ENCODE measurements at places on chromosomes 2 and 18. TPM values are rescaled to one million over a fixed set of nuclear protein-coding genes. Genes with fewer than 3 reads are reported as not detected.

DNA sequence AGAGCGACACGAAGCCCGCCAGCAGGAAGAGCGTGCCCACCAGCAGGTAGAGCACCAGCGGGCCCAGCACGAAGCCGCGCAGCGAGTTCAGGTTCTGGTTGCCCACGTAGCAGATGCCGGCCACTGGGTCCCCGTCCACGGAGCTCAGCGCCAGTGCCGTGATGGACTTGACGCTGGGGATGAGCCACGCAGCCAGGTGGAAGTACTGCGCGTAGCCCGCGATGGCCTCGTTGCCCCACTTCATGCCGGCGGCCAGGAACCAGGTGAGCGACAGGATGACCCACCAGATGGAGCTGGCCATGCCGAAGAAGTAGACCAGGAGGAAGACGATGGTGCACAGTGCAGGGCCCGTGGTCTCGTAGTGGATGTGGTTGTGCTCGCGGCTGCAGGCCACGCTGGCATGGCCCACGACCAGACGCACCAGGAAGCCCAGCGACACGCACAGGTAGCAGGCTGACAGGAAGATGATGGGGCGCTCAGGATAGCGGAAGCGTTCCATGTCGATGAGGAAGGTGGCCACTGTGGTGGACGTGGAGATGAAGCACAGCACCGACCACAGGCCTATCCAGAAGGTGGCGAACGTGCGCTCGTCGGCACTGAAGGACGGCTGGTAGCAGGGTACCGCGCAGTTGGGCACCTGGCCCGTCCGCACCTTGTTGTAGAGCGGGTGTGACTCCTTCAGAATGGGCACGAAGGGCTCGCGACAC lies 2.1 kb downstream of the FZD5 start:
- DNase-seq = no peak

LIMS4 gene
- 0.64 TPM for total RNA-seq

DNA sequence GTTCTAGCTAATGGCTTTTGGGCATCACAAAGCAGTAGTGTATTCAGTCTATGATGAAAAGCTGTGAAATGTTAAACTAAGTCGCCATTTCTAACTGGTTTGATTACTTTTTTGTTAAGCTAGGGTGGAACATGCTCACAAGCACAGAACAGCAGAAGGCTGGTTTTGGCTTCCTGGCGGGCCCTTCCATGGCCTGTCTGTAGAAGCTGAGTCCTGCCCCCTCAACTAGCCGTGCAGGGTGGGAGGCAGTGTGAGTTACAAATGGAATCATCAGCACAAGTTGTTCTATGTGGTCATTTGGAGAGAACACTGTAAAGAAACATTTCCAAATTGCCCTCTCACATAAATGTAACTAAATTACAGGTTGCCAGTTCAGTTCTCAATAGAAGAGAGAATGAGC lies 290.8 kb downstream of the ALPK2 start:
- no peak for DNase-seq

DNA sequence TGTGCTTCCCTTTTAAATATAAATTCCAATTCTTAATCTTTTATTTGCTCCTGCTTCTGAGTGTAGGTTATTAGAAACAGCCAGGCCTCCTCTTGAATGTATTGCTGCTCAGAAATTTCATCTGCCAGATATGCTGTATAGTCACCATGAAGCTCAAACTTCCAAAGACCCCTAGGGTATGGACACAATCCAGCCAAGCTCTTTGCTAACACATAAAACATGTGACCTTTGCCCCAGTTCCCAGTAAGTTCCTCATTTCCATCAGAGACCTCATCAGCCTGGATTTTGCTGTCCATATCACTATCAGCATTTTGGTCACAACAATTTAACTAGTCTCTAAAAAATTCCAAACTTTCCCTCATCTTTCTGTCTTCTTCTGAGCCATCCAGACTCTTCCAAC lies 75.2 kb downstream of the MAP2 start:
- no peak for DNase-seq

DNA sequence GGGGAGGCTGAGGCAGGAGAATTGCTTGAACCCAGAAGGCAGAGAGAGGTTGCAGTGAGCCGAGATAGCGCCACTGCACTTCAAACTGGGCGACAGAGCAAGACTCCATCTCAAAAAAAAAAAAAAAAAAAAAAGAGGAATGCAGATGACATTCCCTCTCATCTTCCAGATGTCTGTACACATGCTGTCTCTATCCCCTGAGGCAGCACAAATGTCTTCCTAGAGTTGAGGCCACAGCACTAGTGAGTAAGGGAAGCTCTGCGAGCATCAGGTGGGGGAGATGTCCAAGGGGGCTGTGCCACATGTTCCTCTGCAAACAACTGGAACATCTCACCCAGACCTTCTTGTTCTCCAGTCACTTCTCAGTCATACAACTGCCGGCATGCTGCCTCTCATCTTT lies 35.6 kb upstream of the LRRC30 start:
- DNase-seq = no peak

- no peak for DNase-seq
Measured at GRCh38 chr2:217261452-217261851, 401.6 kb upstream of the TNP1 start.

DNA sequence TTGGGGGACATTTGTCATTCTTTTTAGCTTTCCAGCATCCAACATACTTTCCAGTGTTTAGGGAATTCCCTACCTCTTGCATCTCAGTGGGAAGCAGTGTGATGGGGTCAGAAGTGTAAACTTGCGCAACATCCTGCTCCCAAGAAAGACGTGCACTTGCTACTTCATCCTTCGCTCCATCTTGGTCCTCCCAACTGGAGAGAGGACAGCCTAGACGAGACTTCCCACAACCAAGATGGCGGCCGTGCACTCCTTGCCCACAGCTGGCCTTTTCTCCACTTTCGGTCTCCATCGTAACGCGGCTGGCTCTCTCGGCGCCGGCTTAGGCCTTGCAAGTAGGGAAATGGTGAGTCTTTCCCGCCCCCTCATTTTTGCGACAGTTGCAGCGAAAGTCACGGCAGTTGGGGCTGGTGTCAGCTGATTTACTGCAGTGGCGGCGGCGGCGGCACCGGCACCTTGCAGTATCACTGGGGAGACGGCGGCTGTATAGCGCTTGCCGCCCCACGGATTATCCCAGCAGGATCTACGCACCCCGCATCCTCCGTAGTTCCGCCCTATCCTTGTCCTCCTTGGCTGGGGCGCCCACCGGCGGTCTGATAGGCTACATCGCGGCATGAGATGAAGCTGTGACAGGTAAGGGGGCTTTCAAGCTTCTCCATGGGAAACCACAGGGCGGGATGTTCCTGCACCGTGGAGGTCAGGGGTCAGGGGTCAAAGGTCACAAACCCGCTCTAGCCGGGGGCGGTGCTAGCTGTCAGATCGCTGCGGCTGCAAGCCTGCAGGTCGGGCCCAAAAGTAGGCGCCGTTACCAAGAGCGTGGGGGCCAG lies at the start of gene WDR7:
WDR7 (plus strand) TSS at position 416 of the 827 bp plus-strand sequence. CDS start 21,157 bp downstream, outside the sequence.
- DNase-seq = peak; percentile 95

- no peak for DNase-seq
Measured at GRCh38 chr2:86358957-86359356, 21.5 kb upstream of the REEP1 start.

GRCh38 chr18:6150430-6150829 lies 255.1 kb upstream of the TMEM200C start:
- DNase-seq = no peak

- no peak for DNase-seq
Measured at GRCh38 chr2:96325041-96325883, at the start of gene ITPRIPL1. ITPRIPL1 (plus strand) TSS chr2:96325317; CDS start chr2:96325840, 523 bp downstream.

- no peak for DNase-seq
Measured at GRCh38 chr2:240250150-240250984, 109.9 kb upstream of the OTOS start.

- DNase-seq = no peak
Measured at GRCh38 chr2:85330839-85331636, 3.2 kb upstream of the TGOLN2 start.

IGFBP2 gene
- 16.0 TPM for total RNA-seq

DNA sequence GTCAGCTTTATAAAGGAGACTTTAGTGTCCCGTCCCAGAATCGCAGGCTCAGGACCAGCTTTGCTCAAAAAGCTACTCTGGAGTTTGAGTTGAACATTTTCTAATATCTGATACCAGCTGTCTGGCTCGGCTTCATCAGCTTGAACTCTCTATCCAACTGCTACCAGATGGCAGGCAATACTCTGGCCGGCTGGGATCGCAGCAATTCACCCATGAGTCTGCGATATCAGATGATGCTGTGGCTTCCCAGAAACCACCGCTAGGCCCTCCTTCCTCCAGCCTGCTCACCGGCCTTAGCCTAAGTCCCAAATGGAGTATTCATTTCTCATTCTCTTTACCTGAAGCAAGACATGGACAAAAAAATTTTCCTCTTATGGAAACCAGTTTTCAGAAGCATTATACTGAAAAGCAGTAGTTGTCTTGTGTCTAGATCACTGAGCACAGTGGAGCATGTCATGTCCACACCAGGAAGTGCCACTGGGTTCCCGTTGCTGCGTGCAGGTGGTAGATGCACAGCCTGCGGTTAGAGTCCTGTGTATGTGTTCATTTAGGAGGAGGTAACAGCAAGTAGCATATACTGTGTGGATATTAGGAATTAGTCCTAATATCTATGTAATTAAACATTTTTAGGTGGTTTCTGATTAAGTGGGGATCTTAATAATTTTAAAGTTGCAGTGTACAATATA lies 162.0 kb upstream of the SOX11 start:
- no peak for DNase-seq

SLC8A1 gene
- 14.2 TPM for total RNA-seq

DNA sequence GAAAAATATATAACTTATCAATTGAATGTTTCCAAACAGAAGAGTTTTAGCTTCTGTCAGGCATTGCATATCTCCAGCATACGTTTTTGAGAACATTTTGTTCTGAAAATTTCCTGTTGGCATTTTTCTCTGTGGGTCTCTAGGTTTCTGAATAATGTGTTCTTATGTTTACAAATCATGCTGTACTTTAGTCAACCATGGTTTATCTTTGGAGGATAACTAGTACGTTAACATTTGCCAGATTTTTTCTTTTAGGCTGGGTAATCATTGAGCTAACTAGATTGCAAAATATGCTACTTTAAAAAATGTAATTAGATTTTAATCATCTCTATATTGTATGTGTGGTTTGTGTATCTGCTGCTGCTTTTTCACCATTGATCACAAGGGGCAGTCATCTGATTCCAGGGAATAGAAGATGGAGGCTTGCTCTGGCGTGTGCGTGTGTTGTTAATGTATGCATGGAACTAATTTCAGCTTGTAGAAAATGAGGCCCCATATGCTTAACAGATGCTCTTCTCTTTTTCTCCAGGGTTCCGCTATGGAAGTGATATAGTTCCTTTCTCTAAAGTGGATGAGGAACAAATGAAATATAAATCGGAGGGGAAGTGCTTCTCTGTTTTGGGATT lies 21.3 kb downstream of the XRCC5 start:
- DNase-seq = no peak

FKBP1B gene
- 3.2 TPM for total RNA-seq

DNA sequence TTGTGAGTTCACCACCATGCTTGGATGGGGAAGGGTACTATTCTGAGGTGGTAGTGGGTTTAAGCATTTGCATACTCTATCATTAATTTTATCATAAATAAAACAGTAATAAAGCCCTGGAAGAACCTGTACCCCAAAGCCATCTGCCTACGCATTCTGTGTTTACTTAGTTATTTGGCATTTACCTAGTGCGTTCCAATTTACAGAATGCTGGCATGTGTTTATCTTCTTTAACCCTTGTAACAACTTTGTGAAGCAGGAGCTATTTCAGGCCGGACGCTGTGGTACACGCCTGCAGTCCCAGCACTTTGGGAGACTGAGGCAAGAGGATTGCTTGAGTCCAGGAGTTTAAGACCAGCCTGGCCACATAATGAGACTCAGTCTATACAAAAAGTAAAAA lies 17.8 kb upstream of the ODC1 start:
- no peak for DNase-seq

FHL2 gene
- 128 TPM for total RNA-seq

GRCh38 chr2:229212241-229212640 lies 58.8 kb downstream of the PID1 start:
- DNase-seq = no peak

TMEM163 gene
- total RNA-seq = 0.66 TPM

WNT10A gene
- total RNA-seq = not detected

DNA sequence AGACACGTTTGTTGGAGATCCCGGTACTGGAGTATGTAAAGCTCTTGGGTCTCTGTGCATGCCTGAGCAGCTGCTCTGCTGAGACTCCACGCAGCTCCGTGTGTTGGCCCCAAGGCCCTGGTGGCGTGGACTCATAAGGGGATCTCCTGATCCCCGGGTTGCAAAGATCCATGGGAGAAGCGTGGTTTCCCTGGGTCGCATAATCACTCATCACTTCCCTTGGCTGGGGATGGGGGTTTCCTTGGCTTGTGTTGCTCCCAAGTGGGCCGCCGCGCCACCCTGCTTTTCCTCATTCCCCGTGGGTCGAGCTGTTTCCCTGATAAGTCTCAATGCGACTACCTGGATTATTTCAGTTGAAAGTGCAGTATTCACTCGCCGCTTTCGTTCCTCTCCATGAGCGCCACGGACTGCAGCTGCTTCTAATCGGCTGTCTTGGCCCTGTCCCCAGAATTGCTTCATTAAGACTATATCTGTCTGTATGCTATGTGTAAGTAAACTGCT lies 76.0 kb downstream of the EPC2 start:
- DNase-seq = no peak

SP140 gene
- 2.6 TPM for total RNA-seq

AGFG1 gene
- 78.4 TPM for total RNA-seq

REG3A gene
- not detected for total RNA-seq

SCYGR8 gene
- not detected for total RNA-seq

DNA sequence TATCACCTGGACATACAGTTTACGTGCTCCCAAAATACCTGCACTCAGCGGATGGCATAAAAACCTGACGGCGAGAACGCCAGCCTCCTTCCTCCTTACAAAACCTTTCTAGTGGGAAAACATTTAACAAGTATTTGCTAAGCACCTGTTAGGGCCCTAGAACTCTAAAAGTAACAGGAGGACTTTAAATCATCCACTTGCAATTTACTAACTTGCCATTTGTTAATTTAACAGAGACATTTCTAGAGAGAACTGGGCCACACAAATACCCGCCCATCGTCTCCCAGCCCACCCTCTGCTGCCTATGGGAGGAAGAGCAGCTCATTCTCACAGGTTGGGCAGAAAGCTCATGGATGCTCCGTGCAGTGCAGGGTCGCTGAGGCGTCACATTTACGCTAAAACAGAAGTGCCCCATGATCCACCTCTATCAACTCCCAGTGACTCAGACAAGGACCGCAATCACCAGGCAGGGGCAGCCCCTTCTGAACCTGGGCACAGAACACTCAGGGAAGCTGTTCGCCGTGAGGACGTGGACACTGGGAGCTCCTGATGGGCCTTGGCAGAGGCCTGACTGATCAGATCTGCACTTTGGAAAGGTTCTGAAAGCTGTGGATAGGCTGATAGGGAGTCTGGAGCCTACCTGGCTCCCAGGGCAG lies 106.9 kb downstream of the HDAC4 start:
- no peak for DNase-seq

Measured in breast epithelium (tissue), 4 donors.